NCI-H526 (cell line): ENCODE measurements at places on chromosomes 4 and X.

DNA sequence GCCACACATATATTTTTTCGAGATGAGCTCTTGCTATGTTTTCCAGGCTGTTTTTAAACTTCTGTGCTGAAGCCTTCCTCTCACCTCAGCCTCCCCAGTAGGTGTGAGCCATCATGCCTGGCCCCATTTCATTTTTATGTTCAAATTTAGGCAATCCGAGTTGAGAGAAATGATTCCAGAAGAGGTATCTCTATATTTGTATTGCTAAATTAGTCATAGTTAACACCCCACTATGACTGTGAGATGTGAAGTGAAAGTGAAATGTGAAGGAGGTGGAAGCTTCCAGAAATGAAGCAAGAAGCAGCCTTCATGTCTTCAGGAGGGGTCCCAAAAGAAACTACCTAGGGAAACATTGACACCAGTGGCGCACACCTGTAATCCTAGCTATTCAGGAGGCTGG, 17.7 kb downstream of the APELA start:
- DNase-seq, result no peak

DNA sequence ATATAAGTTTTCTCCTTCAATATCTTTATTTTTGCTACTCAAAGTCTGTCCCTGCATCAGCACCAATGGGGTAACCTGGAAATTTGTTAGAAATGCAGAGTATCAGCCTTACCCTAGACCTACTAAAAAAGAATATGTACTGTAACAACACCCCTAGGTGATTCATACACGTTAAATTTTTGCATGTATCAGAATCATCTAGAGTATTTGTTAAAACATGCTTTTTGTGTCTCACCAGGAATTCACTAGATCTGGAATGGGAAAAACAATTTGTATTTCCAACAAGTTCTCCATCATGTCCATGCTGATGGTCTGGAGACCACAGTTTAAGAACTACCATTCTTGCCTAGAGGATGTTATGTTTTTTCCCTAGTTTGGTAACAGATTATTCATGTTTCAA, 196.0 kb upstream of the EDNRA start:
- DNase-seq, result no peak

DNA sequence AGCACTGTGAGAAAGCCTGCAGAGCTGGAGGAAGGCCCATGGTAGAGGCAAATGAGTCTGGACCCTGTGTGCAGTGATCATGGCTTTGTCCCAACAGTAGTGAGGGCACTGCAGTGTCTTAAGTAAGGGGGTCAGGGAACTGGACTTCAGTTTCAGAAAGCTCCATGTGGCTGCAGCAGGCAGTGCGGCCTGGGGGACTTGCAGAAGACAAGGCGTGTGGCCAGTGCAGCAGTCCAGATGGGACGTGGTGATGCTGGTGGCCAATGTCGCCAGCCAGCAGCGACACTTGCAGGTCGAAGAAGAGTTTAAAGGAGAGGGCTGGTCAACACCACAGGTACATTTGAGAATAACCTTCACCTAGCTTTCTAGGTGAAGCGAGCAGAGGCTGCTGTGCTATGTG, 113.4 kb downstream of the ZNF827 start:
- DNase-seq, result no peak

GRCh38 chr4:45453258-45453853, 670.5 kb downstream of the GABRG1 start:
- DNase-seq, result peak; percentile 3

DNA sequence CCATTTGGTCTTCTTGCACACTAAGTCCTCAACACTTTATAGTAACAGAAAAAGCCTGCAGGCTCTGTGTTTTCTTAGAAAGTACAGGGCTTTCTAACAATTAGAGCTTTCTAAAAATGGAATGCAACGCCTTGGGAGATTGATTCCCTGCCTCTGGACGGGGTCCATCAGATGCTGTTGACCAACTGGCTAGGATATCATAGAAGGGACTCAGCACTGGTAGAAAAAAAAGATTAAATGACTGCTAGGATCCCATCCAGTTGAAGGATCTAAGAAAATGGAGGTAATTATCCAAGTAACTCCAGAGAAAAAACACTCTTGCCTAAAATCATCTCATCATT, 39.5 kb downstream of the USP46 start:
- no peak for DNase-seq

GRCh38 chrX:91122151-91122694, 312.4 kb upstream of the PABPC5 start:
- DNase-seq, result no peak

- DNase-seq, result no peak
Observed at GRCh38 chr4:185830263-185830994, 18.4 kb upstream of the SORBS2 start.

GRCh38 chr4:150943818-150944217, 71.3 kb downstream of the LRBA start:
- DNase-seq, result no peak

DNA sequence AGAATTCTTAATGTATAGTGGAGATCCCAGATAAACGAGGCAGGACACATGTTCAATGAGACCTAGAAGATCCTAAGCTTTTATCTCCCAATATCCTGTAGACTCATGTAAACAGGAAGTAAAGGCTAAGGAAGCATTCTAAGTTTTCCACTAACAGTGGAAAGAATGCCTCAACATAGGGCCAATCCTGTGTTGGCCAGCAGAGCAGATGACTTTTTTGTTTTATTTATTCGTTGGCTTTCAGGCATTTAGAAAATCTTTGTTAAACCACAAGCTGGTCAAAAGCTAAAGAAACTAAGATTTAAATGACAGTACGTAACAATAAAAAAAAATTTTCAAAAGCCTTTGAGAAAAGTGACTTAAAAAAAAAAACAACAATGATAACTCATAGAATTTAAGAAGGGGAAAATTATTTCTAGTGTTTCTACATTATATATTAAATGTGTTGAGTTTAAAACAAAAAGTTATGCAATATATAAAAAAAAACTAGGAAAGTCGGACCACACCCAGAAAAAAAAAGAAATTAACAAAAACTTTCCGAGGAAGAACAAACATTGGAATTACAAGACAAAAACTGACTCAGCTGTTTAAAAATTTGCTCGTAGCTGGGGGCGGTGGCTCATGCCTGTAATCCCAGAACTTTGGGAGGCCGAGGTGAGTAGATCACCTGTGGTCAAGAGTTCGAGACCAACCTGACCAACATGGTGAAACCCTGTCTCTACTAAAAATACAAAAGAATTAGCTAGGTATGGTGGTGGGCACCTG, 759.3 kb downstream of the FSTL5 start:
- DNase-seq, result no peak

DNA sequence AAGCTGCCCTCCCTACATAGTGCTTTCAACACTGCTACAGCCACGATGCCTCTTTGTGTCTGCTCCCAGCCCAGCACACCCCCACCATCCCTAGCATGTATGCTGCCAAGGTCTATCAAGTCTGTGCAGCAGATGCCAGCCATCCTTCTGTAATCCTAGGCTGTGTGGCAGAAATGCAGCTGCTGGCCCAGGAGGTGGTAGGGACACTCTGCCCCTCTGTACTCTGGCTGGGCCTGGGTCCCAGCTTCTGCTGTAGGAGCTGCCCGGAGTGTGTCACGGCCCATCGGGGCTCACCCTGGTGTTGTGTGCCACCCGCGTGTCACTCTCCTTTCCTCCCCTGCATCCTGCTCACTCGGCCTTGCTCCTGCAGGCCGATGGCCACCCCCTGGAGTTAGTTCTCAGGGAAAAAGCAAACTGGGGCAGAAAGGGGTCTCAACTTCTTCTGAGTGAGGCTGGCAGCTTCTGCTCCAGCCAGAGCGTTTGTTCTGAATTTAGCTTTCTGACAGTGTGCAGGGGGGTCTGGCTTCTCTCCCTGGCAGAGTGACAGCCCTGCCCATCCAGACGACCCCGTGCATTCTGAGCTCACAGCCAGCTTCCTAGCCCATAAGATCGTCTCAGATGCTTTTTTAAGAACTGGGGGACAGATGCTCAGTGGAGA, 22.7 kb downstream of the PSAPL1 start:
- DNase-seq, result no peak

DNA sequence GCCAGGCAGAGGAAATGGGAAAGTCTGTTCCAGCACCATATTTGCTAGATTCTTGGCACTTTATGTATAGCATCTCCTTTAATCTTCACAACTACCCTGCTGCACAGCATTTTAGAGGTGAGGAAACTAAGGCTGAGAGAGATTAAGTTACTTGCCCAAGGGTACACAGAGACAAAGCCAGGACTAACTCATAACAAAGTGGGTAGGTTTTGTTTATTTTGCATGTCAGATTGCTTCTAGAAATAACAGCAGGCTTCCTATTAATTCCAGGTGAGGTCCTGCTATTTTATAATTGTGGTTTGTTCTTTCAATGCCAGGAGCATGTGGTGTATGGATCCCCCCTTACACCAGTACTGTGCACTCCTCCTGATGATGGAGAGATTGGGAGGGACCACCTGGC, 15.0 kb downstream of the TCEANC start:
- no peak for DNase-seq
